ENCODE measurements at places on chromosomes 11 and 22.

- DNase-seq = no peak
Observed at GRCh38 chr11:57290288-57290687, 34.5 kb downstream of the TNKS1BP1 start.

DNA sequence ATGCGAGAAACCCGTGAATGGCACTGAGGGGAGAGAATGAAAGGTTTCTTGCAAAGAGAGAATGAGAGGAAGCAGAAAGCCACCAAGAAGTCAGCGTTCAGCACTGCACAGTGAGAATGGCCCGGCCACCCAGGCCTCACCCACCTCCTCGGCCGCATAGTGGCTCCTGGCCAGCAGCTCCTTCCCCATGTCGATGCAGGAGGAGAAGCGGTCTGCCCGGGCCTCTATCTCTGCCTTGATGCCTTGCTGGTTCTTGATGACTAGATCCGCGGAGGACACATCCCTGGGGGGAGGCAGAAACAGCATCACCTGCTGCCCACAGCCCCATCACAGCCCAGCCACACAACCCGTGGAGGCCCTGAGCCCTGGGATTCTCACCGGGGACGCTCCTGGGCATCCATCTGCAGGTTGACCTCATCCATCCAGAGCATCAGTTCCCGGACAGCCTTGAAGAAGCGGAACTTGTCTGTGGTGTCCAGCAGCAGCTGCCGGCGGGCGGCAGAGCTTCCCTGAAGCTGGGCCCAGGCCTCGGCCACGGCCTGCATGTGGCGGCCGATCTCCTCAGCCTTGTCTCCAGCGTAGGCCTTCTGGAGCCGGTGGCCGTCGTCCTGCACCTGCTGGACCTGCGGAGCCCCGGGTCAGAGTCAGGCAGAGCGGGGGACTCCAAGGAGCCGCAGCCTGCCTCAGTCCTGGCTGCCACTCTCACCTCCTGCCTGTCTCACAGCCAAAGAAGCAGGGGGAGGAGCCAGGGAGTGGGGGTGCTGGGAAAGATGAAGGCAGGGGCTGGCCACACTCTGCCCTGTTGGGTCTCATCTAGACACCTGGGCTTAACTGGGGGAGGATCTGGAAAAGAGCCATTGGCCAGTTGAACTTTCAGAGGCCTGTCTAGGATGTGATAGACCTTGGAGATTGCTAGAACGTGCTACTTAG lies 12.2 kb upstream of the RBM4B start:
- DNase-seq = no peak

DNA sequence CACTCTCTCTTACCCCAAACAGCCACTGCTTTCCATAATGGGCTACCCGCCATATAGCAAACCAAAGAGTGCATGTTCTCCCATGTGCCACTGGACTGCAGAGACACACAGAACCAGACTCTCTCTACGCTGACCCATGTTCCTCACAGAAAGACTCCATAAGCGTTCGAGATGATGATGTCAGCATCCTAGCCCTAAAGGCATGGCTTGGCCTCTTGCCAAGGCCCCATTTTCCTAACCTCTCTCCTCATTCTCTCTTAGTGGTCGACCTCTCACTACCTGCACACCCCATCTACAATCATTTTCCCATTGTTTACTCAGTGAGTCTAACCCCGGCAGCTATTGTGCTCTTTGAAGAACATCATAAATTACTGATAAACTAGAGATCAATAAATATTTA lies 4.9 kb downstream of the NDUFC2 start:
- no peak for DNase-seq

DNA sequence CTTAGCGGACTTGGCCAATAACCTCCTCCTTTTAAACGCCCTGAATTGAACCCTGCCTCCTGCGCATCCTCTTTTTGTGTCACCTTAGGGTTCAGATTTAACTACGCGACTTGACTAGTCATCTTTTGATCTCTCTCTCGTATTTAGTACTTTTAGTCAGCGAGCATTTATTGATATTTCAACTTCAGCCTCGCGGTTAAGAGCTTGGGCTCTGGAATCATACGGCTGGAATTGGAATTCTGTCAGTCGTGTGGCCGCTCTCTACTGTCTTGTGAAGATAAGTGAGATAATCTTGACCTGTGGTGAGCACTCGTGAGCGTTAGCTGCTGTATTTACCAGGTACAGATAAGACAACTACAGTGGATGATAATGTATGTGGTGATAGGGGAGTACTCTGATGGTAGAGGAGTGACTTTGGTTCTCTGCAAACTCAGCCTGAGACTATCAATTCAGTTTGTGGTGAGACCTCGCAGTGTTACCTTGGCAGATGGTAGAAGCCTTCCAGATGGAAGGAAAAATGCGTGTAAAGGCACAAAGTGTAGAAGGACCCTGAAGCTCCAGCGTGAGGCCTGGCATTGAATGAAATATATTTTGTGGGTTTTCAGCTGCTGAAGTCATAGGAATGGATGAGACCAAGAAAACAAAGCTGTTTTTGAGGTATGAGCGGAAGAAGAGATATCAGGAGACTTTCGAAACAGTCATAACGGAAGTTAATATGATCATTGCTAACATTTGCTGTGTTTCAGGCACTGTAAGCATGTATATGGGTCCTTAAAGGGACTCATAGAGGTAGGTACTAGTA lies 682 bp downstream of the ATM start:
- no peak for DNase-seq

DNA sequence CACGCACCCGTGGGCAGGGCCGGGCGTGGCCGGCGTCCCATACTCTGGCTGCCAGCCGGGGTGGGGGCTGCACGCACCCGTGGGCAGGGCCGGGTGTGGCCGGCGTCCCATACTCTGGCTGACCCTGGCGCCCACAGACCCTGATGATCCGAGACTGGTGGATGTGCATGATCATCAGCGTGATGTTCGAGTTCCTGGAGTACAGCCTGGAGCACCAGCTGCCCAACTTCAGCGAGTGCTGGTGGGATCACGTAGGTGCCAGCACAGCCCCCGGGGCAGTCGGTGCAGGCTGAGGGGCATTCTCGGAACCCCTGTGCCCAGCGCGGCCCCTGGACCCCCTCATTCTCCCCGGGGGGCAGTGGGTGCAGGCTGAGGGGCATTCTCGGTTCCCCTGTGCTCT lies 19.0 kb downstream of the RNH1 start:
- no peak for DNase-seq

DNA sequence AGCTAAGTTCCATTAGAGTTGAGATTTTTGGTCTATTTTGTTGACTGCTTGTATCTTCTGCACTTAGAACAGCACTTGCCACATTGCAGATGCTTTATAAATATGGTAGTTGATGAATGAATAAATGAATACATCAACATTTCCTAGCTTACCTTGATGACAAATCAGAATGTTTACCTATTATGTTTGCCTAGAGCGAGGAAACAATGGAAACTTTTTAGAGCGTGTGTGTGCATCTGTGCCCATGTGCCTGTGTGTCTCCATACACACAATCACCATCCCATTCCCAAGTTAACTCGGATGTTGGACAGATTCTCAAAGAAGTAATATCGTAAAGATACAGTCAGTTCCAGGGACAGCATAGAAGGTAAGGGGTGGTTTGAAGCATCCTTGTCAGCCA lies 139.1 kb downstream of the DBX1 start:
- no peak for DNase-seq

DNA sequence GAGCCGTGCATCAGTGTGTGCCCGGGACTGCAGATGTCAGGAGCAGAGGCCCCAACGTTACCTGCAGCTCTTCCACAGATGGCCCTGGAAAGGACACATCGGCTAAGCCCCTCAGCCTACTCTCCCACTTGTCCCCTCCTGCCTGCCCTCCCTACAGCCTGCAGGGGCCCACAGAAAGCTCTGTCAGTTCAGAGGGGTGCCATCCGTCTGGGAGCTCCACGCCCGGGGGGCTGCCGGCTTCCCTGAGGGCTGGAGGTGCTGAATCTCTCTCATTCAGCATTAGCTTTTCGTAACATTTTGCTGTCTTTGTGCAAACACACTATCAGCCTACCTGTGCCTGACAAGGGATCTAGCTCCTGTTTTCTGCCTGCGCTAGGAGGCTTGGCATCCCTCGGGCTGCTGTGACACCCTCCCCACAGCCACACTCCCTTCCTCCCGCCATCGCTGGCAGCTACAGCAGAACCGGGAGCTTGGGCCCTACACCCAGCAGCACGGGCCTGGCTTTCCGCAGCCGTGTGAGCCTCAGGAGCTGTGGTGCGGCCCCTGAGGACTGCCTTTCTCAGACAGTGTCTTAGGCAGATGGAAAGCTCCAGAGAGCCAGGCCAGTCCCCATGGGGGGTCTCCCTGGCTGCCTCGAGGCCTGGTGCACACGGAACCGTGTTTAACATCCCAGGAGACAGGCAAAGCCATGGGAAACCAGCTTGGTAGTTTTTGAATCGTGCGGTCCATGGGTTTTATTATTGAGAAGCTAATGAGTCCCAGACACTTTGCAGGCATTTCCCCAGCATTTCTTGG lies 198.3 kb upstream of the B3GAT1 start:
- no peak for DNase-seq

- DNase-seq = no peak
Observed at GRCh38 chr11:13111813-13112130, 102.7 kb downstream of the RASSF10 start.

- DNase-seq = no peak
Observed at GRCh38 chr22:36770513-36771231, 5.2 kb downstream of the IFT27 start.

GRCh38 chr11:4146070-4146771 lies 51.6 kb downstream of the RRM1 start:
- DNase-seq = no peak

DNA sequence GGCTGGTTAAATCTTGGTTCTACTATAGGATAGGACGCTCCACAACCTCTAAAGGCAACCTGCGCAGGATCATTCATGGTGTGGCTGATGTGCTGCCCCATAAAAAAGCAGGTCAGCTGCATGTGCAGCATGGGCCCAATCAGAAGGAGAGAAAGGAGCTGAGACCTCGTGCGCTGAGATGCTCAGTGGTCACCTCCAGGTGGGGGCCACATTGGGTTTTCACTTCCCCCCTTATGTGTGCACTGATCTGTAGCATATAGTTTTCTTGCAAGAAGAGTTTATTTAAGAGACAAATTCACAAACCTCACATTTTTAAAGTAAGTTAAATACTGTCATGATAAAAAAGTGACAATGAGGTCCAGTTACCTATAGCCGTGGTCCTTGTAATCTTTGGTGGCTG lies 24.3 kb downstream of the SERPIND1 start:
- no peak for DNase-seq

DNA sequence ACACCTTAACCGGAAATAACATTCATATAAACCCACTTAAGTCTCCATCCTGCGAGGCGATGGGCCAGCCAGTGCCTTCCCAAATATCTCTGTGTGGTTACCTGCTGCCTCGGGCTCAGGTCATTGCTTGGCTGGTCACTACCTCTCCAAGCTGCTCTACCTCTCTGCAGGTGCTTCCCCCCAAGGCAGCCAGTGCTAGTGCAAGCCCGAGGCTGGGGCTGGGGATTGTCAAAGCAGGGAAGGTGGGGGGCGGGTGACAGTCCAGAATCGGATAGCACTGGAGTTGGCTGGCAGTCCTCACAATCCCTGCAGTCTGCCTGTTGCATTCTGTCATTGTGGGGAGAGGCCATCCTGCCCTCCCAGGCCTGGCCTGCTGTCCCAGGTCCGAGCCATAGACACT lies 11.1 kb downstream of the MCHR1 start:
- no peak for DNase-seq

GRCh38 chr11:27211370-27212127 lies 151.5 kb downstream of the CCDC34 start:
- no peak for DNase-seq

GRCh38 chr22:38881997-38882879 lies 10.2 kb upstream of the CBX6 start:
- DNase-seq = no peak

DNA sequence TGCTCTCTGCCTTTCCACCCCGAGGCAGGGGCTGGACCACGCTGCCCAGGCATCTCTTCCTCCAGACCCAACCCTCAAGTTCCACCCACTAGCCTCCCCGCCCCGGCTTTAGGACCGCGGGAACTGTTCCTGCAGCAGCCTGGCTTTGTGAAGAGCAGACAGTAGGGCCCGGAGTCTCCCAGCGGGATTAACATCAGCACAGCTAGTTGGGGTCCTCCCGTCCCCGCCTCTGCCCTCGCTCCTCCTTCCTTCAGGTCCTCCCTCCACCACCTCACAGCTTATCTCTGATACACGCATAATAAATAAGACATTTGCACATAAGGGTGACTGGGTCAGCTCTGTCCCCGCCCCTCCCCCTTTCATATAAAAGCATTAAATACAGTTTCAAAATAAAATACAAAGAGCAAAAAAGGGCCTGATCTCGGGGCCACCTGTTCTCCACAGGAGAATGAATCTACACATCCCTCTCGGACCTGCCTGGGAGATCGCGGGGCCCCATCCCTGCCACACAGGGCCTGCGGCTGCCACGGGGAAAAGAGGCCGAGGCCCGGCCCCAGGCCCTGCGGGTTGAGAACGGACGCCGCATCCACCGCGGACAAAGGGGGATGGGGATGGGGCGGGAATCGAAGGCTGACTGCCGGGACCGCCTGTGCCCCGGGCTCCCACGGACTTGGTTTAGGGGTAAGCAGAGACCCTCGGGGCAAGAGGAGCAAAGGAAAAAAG lies 6.5 kb downstream of the ZFTA start:
- DNase-seq = no peak

GRCh38 chr11:111845276-111846028 lies 25.9 kb downstream of the ALG9 start:
- DNase-seq = no peak

- no peak for DNase-seq
Observed at GRCh38 chr11:100009728-100010127, 677.4 kb upstream of the ARHGAP42 start.

GRCh38 chr11:44178381-44178780 lies 82.9 kb downstream of the EXT2 start:
- DNase-seq = no peak

DNA sequence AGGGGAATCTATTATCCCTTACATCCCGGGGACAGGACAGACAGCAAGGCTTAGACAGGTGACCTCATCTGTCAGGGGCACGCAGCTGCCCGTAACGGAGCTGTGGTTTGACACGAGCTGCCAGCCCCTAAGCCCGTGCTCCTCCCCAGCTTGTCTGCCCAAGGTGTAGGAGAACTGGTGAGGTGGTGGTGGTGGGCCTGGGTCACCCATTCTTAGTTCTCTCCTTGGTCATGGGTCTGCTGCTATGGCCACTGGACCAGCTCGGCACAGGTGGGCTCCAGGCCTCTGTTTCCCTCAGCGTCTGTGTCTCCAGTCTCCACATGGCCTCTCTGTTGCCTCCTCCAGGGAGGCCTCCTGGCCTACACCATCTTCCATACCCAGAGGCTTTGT lies 5.4 kb downstream of the PARVG start:
- no peak for DNase-seq

DNA sequence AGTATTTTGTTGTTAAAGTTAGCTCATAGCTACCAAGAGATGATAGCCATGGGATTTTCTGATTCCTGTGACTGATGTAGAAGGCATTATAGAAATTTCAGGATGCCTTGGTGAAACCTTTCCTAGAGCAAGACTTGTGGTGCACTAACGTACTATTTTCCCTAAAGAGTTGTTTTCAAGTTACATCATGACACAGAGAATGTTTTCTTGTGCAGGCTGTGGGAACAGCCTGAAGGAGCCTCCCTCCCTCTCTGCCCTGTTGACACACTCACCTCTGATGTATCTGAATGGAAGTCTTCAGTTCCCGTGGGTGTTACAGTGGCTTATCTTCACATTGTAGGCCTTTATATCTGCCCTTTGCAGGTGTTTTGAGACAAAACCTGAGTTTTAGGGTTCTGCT lies 121.6 kb downstream of the LDLRAD3 start:
- DNase-seq = no peak

All from cortex of kidney (tissue), 1 donor.